ENCODE measurements at places on chromosomes 12 and 14. TPM values are rescaled to one million over a fixed set of nuclear protein-coding genes. Genes with fewer than 3 reads are reported as not detected.

Gene GPRC5D
- not detected for total RNA-seq

Gene PMCH
- 0.33 TPM for total RNA-seq

Gene PTGDR
- 10.6 TPM for total RNA-seq

DNA sequence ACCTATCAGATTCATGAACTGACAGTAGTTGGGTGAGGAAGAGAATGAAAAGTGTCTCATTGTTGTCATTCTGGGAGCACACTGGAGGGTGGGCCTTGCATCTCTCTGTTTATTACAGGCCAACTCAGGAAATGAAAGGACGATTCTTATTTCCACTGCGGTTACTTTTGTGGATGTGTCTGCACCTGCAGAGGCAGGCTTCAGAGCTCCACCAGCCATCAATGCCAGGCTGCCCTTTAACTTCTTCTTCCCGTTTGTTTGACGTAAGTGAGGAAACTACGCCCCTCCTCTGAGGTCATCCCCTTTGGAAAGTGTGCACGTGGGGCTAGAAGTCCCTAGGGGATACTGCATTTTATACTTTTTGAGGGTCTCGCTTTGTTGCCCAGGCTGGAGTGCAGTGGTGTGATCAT is 33.7 kb downstream of the TCTN1 start:
- H3K27ac ChIP-seq: no peak overlapping the region
- H3K27me3 ChIP-seq: no peaks in the 10 kb centered on the region
- no peak overlapping the region for H3K4me3 ChIP-seq
- DNase-seq: no peak
- H3K4me1 ChIP-seq: peaks cover 12% of the 10 kb centered on the region

DNA sequence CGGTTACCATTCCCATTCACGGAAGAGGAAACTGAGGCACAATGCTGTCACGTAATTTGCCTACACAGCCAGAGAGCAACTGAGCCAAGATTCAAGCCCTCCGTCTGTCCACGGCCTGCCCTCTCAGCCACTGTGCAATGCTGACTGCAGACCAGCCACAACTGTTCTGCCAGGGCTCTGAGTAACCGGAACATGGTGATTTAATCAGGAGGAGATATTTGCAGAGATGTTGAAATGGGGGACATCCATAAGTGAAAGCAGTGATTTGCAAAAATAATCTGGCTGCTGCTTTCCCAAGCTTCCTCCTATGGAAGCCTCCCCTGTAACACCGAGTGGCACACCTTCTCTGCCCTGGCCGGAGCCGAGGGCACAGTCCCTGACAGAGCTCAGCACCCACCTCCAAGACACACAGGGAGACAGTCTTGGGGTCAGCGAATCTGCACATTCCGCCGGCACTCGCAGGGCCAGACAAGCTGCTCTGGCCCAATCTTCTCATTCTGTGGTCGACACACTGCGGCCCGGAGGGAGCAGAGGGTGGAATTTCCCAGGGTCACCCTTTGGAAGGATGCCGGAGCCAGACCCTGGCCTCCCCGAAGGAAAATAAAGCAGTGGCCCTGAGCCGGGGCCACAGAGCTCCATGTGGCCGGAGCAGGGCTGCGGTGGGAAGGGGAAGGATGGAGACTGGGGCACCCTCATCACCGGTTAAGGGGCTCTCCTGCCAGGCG is 158.2 kb upstream of the DIO3 start:
- peaks cover 9% of the 10 kb centered on the region for H3K4me1 ChIP-seq
- no peaks in the 10 kb centered on the region for H3K36me3 ChIP-seq
- H3K27me3 ChIP-seq: no peaks in the 10 kb centered on the region
- no peak overlapping the region for H3K4me3 ChIP-seq
- H3K27ac ChIP-seq: no peak overlapping the region

- DNase-seq: no peak
- no peak overlapping the region for H3K4me3 ChIP-seq
- H3K4me1 ChIP-seq: no peaks in the 10 kb centered on the region
- H3K36me3 ChIP-seq: no peaks in the 10 kb centered on the region
These were observed 21.1 kb downstream of the GYS2 start for GRCh38 chr12:21583587-21583986.

GRCh38 chr14:34676516-34677211 is 37.7 kb downstream of the CFL2 start:
- DNase-seq: no peak
- no peaks in the 10 kb centered on the region for H3K4me1 ChIP-seq

DNA sequence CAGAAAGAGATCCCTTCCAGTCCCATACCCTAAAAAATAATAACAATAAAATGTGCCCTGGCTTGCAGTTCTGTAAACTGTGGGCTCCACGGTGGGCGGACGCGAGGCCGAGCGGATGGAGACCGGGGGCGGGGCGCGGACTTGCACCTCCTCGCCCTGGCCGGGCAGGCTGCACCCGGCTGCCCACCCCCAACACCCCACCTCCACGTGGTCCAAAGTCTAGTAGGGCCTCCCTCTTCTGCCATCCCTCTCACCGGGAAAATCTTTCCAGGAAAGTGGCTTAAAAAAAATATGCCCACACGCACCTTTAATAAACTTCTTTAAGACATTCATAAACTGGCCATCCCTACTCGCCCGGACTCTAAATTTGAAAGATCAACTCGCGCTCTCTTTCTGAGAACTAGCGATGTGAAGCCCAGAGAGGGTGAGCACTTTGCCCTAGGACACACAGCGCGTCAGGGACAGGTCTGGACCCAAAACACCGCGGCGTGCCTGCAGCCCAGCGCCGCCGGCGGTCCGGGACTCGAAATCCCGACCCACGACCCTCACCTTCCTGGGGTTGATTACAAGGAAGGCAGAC is 1.9 kb upstream of the BCL11B start:
- H3K4me3 ChIP-seq: peak overlapping the region; percentile 40
- DNase-seq: no peak
- peaks cover 45% of the 10 kb centered on the region for H3K27me3 ChIP-seq
- H3K27ac ChIP-seq: no peak overlapping the region

DNA sequence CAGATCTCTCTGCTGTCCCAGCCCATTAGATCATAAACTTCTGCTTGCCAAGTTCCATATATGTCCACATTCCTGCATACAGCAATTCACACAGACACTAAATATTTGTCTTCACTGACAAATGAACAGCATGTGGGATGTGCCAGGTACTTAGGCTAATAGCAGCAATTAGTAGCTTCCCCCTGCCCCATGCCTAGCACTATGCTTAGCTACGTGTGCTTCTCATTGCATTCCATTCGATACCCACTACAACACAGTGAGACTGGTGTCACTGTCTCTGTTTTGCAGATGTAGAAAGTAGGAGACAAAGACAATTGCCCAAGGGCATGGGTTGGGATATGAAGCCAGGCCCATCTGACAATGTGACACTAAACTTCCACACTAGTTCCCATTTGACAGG is 308.4 kb downstream of the BCL11B start:
- H3K36me3 ChIP-seq: no peaks in the 10 kb centered on the region
- no peak overlapping the region for H3K27ac ChIP-seq
- no peak overlapping the region for H3K4me3 ChIP-seq
- H3K27me3 ChIP-seq: no peaks in the 10 kb centered on the region
- H3K4me1 ChIP-seq: peaks cover 2% of the 10 kb centered on the region

GRCh38 chr12:75628916-75629315 is 117.5 kb upstream of the KRR1 start:
- H3K36me3 ChIP-seq: no peaks in the 10 kb centered on the region
- no peak for DNase-seq
- H3K4me1 ChIP-seq: no peaks in the 10 kb centered on the region
- no peaks in the 10 kb centered on the region for H3K27me3 ChIP-seq
- no peak overlapping the region for H3K4me3 ChIP-seq
- H3K27ac ChIP-seq: no peak overlapping the region

GRCh38 chr14:92099802-92100201 is 6.6 kb downstream of the ATXN3 start:
- DNase-seq: no peak
- H3K27me3 ChIP-seq: no peaks in the 10 kb centered on the region
- H3K4me1 ChIP-seq: peaks cover 4% of the 10 kb centered on the region
- no peak overlapping the region for H3K4me3 ChIP-seq
- H3K36me3 ChIP-seq: peaks cover 8% of the 10 kb centered on the region

GRCh38 chr12:122308811-122309210 is 42.5 kb upstream of the VPS33A start:
- no peaks in the 10 kb centered on the region for H3K27me3 ChIP-seq
- no peak overlapping the region for H3K4me3 ChIP-seq
- peaks cover 3% of the 10 kb centered on the region for H3K4me1 ChIP-seq
- no peak for DNase-seq

- no peak overlapping the region for H3K27ac ChIP-seq
- H3K36me3 ChIP-seq: no peaks in the 10 kb centered on the region
- H3K4me1 ChIP-seq: no peaks in the 10 kb centered on the region
- H3K4me3 ChIP-seq: no peak overlapping the region
- DNase-seq: peak; percentile 1
These were observed 122.3 kb upstream of the NTF3 start for GRCh38 chr12:5309654-5310053.

Measured in spinal cord (tissue), 10 donors.